ENCODE measurements at places on chromosomes 5 and 9.

DNA sequence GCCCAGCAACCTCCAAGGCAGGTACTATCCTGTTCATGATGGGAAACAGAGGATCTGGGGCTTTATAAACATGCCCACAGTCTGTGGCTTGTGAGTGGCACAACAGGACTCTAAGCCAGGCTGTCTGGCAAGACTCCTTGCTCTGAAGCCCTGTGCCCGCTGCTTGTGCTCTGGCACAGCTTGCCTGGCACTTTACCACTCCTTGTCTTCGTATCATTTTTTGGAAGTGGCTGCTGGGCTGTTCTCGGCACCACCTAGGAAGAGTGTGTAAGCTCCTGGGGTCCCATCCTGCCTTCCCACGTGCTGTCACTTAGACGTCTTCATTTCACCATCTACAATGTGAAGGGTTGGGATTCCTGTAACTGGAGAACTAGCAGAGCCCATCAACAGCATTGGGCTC lies 59.3 kb upstream of the GLRX start:
- peaks cover 5% of the 10 kb centered on the region for H3K36me3 ChIP-seq
- no peaks in the 10 kb centered on the region for H3K4me1 ChIP-seq
- no peak for DNase-seq
- no peak overlapping the region for H3K27ac ChIP-seq
- no peak overlapping the region for H3K4me3 ChIP-seq

GRCh38 chr5:21685522-21685921 lies 1167.6 kb downstream of the CDH12 start:
- no peaks in the 10 kb centered on the region for H3K36me3 ChIP-seq
- no peak overlapping the region for H3K4me3 ChIP-seq
- H3K27me3 ChIP-seq, result no peaks in the 10 kb centered on the region
- DNase-seq, result no peak
- no peaks in the 10 kb centered on the region for H3K4me1 ChIP-seq
- H3K27ac ChIP-seq, result no peak overlapping the region

DNA sequence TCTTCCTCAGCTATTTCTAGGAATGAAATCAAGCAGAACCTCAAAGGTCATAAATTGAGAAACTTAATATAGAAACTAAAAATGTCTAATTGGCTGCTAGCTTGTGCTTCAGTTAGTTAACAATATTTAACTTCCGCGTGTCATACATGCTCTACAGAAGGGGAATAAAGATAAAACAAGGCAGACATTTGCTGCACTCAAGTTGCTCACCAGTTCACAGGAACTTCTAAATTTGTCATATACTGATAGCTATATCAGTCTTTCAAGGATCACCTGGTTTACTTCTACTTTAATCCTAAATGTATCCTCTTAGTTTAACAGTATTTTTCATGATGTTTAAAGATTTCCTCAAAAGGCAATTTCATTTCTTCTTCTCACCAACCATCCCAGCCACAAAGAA lies 8.4 kb downstream of the CCNH start:
- no peaks in the 10 kb centered on the region for H3K4me1 ChIP-seq
- H3K27ac ChIP-seq, result no peak overlapping the region

GRCh38 chr5:14699807-14700400 lies 35.4 kb downstream of the OTULIN start:
- peaks cover 55% of the 10 kb centered on the region for H3K36me3 ChIP-seq
- DNase-seq, result no peak
- H3K27me3 ChIP-seq, result no peaks in the 10 kb centered on the region
- no peak overlapping the region for H3K27ac ChIP-seq
- no peak overlapping the region for H3K4me3 ChIP-seq

GRCh38 chr9:93125331-93125894 lies 8.6 kb downstream of the NINJ1 start:
- DNase-seq, result no peak
- peaks cover 11% of the 10 kb centered on the region for H3K4me1 ChIP-seq
- H3K4me3 ChIP-seq, result no peak overlapping the region
- H3K27me3 ChIP-seq, result no peaks in the 10 kb centered on the region
- no peak overlapping the region for H3K27ac ChIP-seq

DNA sequence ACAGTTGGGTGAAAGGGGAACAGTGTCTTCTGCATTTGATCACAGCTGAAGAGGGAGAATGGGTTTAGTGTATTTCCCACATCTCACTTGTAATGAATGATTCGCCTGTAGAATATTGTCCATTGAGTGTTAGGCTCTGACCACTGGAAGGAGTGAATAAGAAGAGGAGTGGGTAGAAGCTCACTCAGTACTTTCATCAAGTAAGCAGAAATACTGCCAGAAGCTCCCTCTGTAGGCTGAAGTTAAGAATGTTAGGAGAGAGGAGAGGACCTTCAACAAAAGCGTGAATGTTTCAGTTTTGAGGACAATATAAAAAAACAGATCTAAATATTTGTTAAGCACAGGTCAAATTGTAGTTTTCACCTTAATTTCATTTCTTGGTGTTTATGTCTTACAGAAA lies 27.5 kb downstream of the FSD1L start:
- no peak overlapping the region for H3K4me3 ChIP-seq
- no peaks in the 10 kb centered on the region for H3K36me3 ChIP-seq
- no peak for DNase-seq
- no peaks in the 10 kb centered on the region for H3K27me3 ChIP-seq
- H3K4me1 ChIP-seq, result no peaks in the 10 kb centered on the region
- H3K27ac ChIP-seq, result no peak overlapping the region

DNA sequence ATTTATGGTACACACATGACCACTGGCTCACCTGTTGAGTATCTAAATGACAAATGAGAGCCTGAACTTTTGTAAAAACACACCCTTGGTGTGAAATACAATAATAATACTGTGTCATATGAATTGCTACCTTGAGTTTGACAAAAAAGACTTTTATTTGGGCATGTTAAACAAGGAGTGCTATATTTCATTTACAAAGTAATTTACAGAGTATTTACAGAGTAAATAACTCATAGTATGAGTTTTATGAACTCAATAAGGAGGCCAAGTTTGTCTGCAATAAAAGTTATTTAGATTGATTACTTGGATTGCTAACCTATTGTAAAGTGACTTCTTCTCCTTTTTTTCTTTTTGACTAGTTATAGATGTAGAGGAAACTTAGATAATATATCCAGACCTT lies 146.0 kb upstream of the NUDT12 start:
- no peaks in the 10 kb centered on the region for H3K4me1 ChIP-seq
- no peaks in the 10 kb centered on the region for H3K27me3 ChIP-seq
- DNase-seq, result no peak
- H3K27ac ChIP-seq, result no peak overlapping the region
- no peak overlapping the region for H3K4me3 ChIP-seq

DNA sequence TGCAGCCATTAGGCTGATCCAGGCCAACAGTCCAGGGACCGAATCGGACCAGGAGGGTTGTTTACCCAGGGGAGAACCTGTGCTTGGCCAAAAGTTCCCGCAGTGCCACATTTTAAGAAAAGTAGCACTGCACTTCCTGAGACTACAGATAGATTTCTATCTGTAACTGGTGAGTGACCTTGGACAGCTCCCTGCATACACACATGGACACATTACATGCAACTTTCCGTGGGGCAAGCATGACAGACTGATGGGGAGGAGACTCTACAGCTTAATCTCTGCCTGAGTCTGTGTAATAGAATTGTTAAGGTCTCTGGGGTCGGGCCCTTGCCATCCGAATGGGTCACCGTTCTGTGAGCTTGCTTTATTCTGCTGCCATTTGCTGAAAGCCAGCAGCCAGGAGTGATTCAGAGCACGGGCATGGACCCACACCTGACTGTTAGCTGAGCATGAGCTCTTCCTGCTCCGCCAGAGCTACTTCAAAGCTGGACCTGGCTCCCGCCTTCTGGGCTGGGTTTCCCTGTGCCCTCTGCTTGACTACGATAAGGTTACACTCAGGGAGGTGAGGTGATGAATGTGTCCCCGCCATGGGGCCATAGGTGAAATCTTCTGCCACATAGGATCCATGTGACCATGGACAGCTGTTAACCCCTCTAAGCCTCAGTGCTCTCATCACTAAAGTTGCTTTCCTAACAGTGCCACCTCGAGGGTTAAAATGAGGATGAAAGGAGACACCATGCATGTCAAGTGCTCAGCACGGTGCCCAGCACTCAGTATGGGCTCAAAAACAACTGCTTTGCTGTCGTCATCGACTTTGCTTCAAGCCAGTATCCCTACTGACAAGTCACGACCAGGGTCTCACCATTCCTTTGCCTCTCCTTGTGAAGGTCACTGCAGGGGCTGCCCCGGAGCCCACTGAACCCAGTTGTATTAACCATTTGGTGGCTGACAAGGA lies 200.0 kb downstream of the MELK start:
- H3K4me3 ChIP-seq, result no peak overlapping the region
- DNase-seq, result no peak
- H3K27me3 ChIP-seq, result no peaks in the 10 kb centered on the region
- H3K27ac ChIP-seq, result no peak overlapping the region
- no peaks in the 10 kb centered on the region for H3K4me1 ChIP-seq
- no peaks in the 10 kb centered on the region for H3K36me3 ChIP-seq

GRCh38 chr5:119470851-119471451 lies 18.7 kb downstream of the HSD17B4 start:
- no peaks in the 10 kb centered on the region for H3K27me3 ChIP-seq
- peaks cover 7% of the 10 kb centered on the region for H3K36me3 ChIP-seq
- DNase-seq, result peak; percentile 28
- H3K4me1 ChIP-seq, result no peaks in the 10 kb centered on the region
- H3K4me3 ChIP-seq, result no peak overlapping the region

GRCh38 chr5:79816014-79816413 lies 126.4 kb downstream of the CMYA5 start:
- H3K36me3 ChIP-seq, result no peaks in the 10 kb centered on the region
- DNase-seq, result no peak
- H3K4me3 ChIP-seq, result no peak overlapping the region
- H3K27me3 ChIP-seq, result no peaks in the 10 kb centered on the region
- no peak overlapping the region for H3K27ac ChIP-seq
- no peaks in the 10 kb centered on the region for H3K4me1 ChIP-seq

DNA sequence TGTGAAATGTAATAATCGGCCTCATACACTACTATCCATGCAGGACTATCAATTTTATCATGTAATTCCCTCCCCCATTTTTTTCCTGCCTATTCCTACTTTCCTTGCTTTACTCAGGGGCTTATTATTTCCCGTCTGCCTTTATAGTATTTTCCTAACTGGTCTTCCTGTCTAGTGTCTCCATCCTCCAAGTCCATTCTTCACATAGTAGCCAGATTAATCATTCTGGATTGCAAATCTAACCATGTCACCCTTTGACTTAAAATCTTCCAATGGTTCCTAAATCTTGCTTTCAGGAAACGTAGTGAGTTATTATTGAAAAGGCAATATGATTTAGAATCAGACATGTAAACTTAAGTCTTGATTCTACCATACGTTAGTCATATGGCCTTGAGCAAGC lies 307.4 kb upstream of the HAPLN1 start:
- no peaks in the 10 kb centered on the region for H3K27me3 ChIP-seq
- no peaks in the 10 kb centered on the region for H3K4me1 ChIP-seq

GRCh38 chr5:73587923-73588322 lies 22.4 kb downstream of the UTP15 start:
- no peak overlapping the region for H3K4me3 ChIP-seq
- H3K27ac ChIP-seq, result no peak overlapping the region
- no peak for DNase-seq

DNA sequence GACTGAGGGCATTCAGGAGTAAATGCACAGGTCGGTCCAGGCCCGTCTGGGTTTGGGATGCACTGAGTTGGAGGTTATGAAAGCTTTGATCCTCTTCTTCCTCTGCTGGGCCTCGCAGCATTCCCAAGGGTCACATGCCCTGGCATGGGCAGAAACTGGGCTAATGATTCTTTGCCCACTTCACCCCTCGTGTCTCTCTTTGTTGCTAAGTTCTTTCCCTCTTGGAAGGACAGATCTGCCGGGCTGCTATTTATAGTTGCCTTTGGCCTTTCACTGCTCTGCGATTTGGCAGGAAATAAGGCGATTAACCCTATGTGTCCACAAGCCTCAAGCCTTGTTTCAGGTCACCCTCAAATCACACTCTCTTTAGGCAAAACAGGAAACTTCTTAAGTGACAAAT lies 66.9 kb downstream of the ENTREP1 start:
- H3K27me3 ChIP-seq, result no peaks in the 10 kb centered on the region
- H3K4me1 ChIP-seq, result no peaks in the 10 kb centered on the region
- no peak for DNase-seq
- H3K4me3 ChIP-seq, result no peak overlapping the region
- no peak overlapping the region for H3K27ac ChIP-seq
- H3K36me3 ChIP-seq, result no peaks in the 10 kb centered on the region

GRCh38 chr5:178377583-178378270 lies 145.1 kb upstream of the PHYKPL start:
- no peaks in the 10 kb centered on the region for H3K27me3 ChIP-seq
- peaks cover 13% of the 10 kb centered on the region for H3K4me1 ChIP-seq
- no peak for DNase-seq
- H3K4me3 ChIP-seq, result no peak overlapping the region

GRCh38 chr5:157721159-157721558 lies 10.1 kb upstream of the THG1L start:
- no peak overlapping the region for H3K27ac ChIP-seq
- H3K36me3 ChIP-seq, result no peaks in the 10 kb centered on the region
- no peak for DNase-seq
- H3K4me1 ChIP-seq, result no peaks in the 10 kb centered on the region
- no peak overlapping the region for H3K4me3 ChIP-seq
- H3K27me3 ChIP-seq, result no peaks in the 10 kb centered on the region

DNA sequence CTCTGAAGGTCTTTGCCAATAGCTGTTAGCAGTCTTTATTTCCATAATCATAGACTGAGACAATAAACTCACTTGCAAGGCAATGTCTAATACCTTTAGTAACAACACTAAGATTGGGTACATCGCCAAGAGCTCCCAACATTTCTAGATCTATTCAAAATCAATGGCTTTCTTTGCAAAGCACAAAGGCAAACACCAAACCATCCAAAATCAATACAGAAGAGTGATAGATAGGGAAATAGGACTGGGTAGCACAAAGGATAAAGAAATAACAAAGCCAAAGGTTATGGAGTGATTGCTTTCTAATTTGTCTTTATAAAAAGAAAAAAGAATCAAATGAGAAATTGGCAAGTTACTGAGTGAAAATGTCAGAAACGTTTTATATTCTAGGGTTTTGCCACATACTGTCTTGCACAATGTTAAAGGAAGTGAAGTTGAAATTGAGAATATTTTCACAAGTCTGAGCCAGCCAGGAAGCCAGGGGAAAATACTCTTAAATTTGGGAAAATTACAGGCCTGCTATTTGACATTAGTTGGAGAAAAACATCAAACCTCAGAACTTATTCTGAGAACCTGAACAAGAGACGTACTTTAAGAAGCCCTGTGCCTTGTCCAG lies 53.3 kb upstream of the LHFPL2 start:
- H3K36me3 ChIP-seq, result no peaks in the 10 kb centered on the region
- H3K4me1 ChIP-seq, result no peaks in the 10 kb centered on the region
- H3K27me3 ChIP-seq, result no peaks in the 10 kb centered on the region

GRCh38 chr5:173123416-173123815 lies 20.9 kb upstream of the BNIP1 start:
- no peaks in the 10 kb centered on the region for H3K27me3 ChIP-seq
- no peak overlapping the region for H3K4me3 ChIP-seq
- H3K27ac ChIP-seq, result no peak overlapping the region
- DNase-seq, result no peak

DNA sequence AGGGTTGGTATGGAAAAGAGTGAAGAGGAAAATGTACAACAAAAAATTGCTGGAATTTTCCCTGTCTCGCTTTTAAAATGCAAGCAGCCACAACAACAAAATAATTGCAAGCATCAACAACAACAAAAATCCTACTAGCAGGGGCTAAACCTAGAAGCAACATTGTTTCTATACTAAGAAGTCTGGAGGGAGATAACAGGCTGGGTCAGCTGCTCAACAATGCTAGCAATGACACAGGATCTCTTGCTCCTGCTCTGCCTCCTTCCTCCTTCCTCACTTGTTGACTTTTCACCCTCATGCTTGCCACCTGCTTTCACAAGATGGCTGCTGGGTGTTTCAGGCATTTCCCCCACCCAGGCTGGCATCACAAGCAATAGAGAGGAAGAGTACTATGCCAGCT lies 7.6 kb upstream of the AOPEP start:
- H3K36me3 ChIP-seq, result no peaks in the 10 kb centered on the region
- peaks cover 3% of the 10 kb centered on the region for H3K27me3 ChIP-seq
- H3K4me1 ChIP-seq, result no peaks in the 10 kb centered on the region
- no peak overlapping the region for H3K4me3 ChIP-seq
- no peak for DNase-seq
